ENCODE measurements at places on chromosomes 4 and X. TPM values are rescaled to one million over a fixed set of nuclear protein-coding genes. Genes with fewer than 3 reads are reported as not detected.

DNA sequence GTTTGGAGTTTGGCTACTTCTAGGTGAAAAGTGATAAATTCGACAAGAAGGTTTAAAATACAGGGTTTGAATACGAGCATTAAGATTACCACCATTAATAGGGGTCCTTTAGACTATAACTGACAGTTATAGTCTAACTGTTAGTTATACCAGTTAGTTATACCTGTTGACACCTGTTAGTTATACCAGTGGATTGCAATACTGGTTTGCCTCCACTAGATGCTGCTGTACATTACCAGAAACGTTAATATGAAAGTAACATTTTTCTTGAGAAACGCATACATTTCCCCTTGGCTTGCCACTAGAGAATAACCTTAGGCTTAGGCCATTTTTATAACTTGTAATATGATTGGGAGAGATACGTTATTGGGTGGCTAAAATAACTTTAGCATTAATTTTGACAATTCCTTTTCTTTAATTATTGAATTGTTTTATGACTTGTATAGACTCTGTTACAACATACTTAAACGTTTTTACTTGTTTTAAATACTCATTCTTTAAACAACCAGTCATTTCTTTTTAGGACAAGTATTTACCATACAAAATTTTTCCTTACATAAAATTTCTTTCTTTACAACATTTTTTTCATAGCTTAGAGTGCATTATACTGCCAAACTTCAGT lies 911.2 kb downstream of the FSTL5 start:
- peaks cover 6% of the 10 kb centered on the region for H3K27me3 ChIP-seq
- H3K36me3 ChIP-seq = peaks cover 35% of the 10 kb centered on the region
- no peak overlapping the region for H3K27ac ChIP-seq
- no peak for DNase-seq
- H3K4me3 ChIP-seq = no peak overlapping the region
- no peaks in the 10 kb centered on the region for H3K4me1 ChIP-seq

DNA sequence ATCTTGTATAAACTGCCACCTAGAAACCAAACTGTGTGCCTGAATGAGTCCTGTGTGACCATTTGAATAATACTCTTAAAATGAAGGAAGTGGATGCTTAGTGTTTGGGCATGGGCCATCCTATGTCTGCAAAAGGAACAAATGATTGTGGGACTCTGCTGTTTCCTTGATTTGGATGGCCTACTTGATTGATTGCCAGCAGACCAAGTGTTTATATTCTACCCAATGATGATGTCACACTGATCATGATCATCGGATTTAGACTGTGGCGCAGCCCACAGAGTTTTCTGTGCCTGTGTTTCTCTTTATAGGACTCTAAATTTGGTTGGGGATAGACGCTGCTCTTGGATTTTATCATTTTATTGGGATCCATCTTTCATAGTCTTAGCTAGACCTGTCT lies 4.4 kb downstream of the SEPTIN11 start:
- DNase-seq = no peak
- H3K4me1 ChIP-seq = peaks cover 57% of the 10 kb centered on the region
- H3K27me3 ChIP-seq = no peaks in the 10 kb centered on the region
- no peaks in the 10 kb centered on the region for H3K36me3 ChIP-seq
- H3K4me3 ChIP-seq = no peak overlapping the region

DNA sequence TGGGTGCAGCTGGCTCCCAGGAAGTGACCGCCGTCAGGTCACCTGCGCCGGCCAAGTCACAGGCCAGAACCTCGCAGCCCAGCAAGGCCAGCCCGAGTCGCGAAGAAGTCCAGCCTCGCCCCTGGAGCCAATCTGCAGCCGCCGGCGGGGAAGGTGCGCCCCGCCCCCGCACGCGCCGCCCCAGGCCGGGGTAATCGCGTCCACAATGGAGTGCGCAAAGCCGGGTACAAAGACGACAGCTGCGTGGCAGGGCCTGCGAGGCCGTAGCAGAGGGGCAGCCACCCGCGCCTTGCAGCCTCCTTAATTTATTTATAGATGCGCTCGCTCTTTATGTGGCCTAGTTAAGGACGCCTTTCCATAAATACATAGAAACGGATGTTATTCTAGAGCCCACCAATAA lies 139.4 kb upstream of the CPEB2 start:
- peak; percentile 19 for DNase-seq
- H3K27me3 ChIP-seq = peaks cover 48% of the 10 kb centered on the region
- H3K36me3 ChIP-seq = no peaks in the 10 kb centered on the region
- H3K4me1 ChIP-seq = peaks cover 4% of the 10 kb centered on the region
- H3K27ac ChIP-seq = no peak overlapping the region
- no peak overlapping the region for H3K4me3 ChIP-seq

DNA sequence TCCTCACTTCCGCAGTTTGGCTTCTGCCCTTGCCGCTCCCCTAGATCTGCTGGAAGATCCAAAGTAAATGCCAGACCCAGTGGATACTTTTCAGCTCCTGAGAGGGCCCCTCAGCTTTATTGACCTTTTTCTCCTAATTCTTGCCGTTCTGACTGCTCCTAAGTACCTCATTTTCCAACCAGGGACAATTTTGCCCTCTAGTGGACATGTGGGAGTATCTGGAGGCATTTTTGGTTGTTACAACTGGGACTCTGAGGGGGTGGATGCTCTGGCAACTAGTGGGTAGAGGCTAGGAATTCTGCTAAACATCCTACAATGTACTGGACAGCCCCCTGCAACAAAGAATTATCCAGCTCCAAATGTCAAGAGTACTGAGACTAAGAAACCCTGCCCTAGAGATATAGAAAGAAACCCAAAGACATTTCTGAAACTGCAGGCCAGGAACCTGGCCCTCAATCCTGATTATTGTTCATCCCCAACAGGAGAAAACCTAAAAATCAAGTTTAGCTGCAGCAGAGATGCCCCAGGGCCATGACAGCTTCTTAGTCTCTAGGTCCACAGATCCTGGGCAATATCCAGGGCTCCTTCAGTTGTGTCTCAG lies 3.4 kb downstream of the TEX13B start:
- DNase-seq = no peak
- H3K4me3 ChIP-seq = peak overlapping the region; percentile 35
- H3K27me3 ChIP-seq = no peaks in the 10 kb centered on the region
- H3K4me1 ChIP-seq = peaks cover 42% of the 10 kb centered on the region

DNA sequence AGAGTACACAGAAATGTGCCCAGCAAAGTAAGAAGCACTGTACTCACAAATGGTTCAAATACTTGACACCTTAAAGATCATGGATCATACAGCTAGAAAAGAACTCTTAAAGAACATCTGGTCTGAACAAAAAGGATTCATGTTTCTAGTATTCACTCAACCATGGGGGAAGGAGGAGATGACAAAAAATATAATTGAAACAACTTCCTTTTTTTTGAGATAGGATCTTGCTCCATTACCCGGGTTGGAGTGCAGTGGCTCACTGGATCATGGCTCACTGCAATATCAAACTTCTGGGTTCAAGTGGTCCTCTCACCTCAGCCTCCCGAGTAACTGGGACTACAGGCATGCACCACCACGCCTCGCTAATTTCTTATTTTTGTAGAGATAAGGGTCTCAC lies 6.0 kb downstream of the DHX15 start:
- peaks cover 66% of the 10 kb centered on the region for H3K36me3 ChIP-seq
- no peaks in the 10 kb centered on the region for H3K27me3 ChIP-seq
- H3K27ac ChIP-seq = peak overlapping the region; percentile 62
- DNase-seq = no peak
- peaks cover 77% of the 10 kb centered on the region for H3K4me1 ChIP-seq

- no peak for DNase-seq
- no peaks in the 10 kb centered on the region for H3K36me3 ChIP-seq
- no peak overlapping the region for H3K27ac ChIP-seq
- H3K27me3 ChIP-seq = no peaks in the 10 kb centered on the region
These were observed 24.2 kb upstream of the SLC25A4 start for GRCh38 chr4:185118876-185119275.

- peaks cover 14% of the 10 kb centered on the region for H3K4me1 ChIP-seq
- no peak for DNase-seq
- H3K27ac ChIP-seq = no peak overlapping the region
These were observed 129.9 kb downstream of the CBR4 start for GRCh38 chr4:168880072-168880675.

DNA sequence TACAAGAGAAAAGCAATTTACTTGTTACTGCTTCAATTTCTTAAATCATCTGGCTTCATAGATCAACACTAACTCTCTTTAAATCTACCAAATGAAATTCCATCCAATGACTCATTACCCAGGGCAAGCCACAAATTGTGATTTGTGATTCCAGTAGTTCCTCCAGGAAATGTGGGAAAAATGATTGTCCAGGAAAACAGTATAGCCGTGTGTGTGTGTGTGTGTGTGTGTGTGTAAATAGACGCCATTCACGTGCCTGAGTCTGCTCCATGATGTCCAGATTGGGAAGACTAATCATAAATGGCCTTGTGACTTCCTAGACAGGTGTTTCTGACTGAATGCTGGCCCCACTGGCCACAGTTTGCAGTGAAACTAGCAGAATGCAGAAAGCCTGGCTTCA lies 121.3 kb downstream of the HS6ST2 start:
- no peak overlapping the region for H3K4me3 ChIP-seq
- no peaks in the 10 kb centered on the region for H3K36me3 ChIP-seq
- no peak for DNase-seq
- no peaks in the 10 kb centered on the region for H3K27me3 ChIP-seq

DNA sequence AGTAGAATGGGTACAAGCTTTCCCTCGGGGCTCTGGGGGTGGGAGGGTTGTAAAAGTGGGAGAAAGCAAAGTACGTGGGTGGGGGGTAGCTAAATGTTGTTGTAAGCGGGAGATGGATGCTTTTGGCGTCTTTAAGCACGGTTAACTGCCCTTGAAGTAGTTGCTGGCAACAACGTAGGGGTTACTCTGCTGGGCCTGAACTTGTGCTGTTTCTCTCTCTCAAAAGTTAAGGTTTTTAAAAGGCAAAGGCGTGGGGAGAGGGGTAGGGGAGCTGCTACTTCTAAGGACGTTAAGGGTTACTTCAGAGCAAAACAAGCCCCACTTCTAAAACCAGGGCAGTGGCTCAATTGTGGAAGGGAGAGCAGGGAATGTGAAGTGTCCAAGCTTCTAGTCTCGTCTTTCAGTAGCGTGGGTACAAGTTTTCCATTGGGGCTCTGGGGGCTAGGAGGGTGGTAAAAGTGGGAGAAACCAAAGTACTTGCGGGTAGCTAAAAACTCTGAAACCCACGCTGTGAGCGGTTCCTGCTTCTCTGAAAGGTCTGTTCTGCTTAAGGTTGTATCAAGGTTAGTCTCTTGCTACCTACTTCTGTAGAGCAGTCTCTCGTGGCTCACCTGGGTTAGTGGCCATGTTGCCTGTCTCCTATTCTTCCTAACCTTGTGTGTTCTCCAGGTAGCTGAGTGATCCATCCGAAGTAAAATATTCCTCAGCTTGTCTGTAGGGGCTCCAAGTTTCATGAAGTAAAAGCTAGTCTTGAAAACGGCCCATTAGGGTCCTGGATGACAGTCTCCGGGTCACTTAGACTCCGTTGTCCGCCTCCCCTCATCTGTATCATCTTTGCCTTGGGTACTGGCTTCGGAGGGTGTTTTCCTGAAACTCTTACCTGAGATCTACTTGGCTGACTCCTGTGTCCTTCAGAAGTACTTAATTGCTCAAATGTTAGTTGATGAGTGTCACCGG lies 1.7 kb upstream of the WDR1 start:
- H3K4me1 ChIP-seq = peaks cover 55% of the 10 kb centered on the region
- peak overlapping the region; percentile 85 for H3K4me3 ChIP-seq
- H3K27ac ChIP-seq = peak overlapping the region; percentile 97
- no peaks in the 10 kb centered on the region for H3K27me3 ChIP-seq
- H3K36me3 ChIP-seq = peaks cover 26% of the 10 kb centered on the region
- DNase-seq = no peak

DNA sequence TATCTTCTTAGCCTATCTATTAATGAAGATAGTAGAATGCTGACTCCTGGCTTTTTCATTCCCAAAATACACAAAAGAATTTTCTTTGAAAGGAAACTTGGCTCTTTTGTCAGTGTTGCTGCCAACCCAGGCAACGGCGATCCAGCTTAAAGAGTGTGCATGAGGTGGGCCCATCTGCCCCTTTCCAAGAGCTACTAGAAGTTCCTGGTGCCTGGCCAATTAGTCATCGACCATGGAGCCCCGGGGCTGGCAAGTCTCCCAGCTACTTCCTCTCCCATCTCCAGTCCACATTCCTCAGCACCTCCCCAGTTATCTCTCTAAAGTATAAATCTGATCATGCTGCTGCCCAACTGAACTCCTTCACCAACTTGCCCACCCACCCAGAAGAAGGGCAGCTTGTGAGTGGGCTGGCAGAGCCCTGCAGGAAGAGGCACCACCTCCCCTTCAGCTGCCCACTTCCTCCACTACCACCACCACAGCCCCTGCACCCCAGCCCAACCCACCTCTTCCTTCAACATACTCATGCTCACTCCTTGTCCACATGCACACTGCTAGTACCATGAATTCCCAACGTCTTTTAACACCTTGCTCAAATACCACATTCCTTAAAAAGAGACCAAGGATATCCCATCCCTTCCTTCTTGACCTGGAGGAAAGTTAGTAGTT lies 158.2 kb upstream of the MAP3K15 start:
- no peak overlapping the region for H3K27ac ChIP-seq
- peaks cover 37% of the 10 kb centered on the region for H3K4me1 ChIP-seq
- no peaks in the 10 kb centered on the region for H3K36me3 ChIP-seq
- no peaks in the 10 kb centered on the region for H3K27me3 ChIP-seq

The PDGFRA gene
- 3.3 TPM for total RNA-seq

The HNRNPDL gene
- 361 TPM for total RNA-seq

The YIPF6 gene
- 40.5 TPM for total RNA-seq

The TLR6 gene
- 0.11 TPM for total RNA-seq

The TMPRSS11A gene
- not detected for total RNA-seq

The POLA1 gene
- total RNA-seq = 27.4 TPM

The FGG gene
- 3.0 TPM for total RNA-seq

The CXorf51A gene
- not detected for total RNA-seq
